Astrocyte (in vitro differentiated cells and primary cell): ENCODE measurements at places on chromosomes 11 and 22.

DNA sequence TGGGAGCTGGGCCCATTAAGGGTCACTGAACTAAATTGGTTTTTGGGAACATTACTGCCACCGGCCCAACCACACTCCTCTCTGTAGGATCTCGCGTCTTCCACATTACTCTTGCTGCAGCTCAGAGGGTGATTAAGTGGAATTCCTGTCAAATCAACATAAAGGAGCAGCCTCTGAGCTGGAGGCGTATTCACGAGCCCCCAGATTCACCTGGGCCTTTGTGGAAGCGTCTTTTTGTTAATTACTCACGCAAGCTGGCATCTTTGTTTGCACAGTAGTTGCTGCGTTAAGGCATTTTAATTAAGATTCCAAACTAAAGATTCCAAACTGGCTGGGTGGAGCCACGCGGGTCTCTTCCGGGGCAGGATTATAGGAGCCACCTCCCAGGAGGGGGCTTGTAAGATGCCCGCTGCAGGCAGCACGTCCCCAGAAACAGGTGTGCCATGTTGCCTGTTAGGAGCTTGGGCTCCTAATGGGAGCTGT is 21.5 kb upstream of the RFPL3 start:
- peak; percentile 3 for DNase-seq

DNA sequence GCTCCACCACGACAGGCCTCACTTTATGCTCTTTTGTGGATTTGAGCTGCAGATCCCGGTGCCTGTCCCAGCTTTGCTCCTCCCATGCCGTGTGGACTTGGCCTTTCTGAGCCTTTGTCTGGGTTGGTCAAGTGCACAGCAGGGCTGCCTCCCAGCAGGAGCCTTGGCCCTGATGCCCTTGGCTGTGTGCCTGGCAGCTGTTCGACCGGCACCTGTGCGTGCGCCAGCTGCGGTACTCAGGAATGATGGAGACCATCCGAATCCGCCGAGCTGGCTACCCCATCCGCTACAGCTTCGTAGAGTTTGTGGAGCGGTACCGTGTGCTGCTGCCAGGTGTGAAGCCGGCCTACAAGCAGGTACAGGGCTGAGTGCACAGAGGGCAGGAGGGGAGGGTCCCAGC is 46.5 kb downstream of the MYO7A start:
- DNase-seq, result no peak

GRCh38 chr11:56473252-56473651 is at the start of gene OR5M3:
OR5M3 (minus strand) TSS chr11:56473352; CDS start chr11:56470497, 2,855 bp downstream.
- DNase-seq, result no peak

DNA sequence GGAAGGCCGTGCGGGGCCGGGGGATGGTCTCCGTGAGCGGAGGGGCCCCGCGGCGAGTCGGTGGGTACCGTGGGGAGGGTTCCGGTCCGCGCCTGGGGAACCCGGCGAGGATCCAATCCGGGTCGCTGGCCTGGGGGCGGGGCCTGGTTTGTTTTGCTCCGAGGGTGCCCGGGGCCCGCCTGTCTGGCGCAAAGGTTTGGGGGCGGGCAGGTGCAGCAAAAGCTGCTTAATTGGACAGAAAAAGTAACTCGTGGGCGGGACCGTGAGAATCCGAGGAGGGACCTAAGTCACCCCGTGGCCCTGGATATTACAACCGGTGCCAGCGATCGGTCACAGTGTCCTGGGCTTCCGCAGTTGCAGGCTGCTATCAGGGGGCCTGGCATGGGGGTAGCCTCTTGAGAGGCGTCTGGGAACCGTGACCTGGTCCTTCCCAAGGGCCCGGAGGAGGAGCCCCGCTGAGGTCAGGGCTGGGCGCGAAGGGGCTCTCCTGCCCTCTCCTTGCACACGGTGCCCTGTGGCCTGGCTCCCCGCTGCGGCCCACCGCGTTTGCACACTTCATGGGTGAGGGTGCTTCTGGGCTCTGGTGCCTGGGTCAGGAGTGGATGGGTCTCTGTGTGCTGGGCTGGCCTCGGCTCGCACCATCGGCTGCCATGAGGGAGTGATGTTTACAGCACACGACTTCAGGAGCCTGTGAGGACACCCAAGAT is 1.4 kb downstream of the PNPLA2 start:
- DNase-seq, result peak; percentile 51

GRCh38 chr11:103662880-103663279 is 373.6 kb upstream of the DDI1 start:
- DNase-seq, result no peak

- no peak for DNase-seq
Observed at GRCh38 chr11:12936200-12936599, 72.9 kb upstream of the RASSF10 start.

DNA sequence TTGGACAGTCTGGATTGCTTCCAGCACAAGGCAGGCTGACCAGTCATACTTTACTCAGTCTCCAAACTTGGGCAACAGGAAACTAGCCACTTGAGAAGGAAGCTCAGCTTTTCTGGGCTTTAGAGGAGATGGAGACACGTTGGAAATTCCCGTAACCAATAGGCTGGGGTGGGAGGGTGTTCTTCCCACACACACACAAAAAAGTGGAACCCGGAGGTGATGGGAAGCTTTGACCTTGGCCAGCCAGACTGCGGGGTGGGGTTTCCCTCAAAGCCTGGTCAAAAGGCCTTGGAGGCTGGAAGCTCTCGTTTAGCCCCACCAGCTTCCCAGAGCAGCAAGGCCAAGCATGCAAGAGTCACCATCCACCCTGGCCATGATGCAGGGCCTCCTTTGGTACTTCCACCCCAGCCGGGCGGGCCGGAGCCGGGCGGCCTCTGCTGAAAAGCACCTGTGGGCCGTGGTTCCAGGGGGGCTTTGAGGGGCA is 126.2 kb downstream of the BCR start:
- peak; percentile 50 for DNase-seq

DNA sequence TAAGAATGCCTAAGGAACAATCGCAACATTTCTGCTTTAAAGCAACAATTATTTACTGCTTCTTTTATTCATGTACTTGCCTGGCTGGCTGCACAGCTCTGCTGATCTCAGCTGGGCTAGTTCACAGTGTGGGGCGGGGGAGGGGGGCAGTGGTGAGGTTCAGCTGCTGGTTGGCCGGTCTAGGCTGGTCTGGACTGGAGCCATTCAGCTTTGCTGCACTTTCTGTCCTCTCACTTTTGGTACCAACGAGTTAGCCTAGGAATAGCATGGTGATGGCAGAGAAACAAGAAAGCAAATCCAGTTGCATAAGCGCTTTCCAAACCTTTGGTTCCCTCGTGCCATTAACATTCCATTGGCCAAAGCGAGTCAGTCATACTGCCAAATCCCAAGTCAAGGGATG is 16.0 kb upstream of the MIF start:
- no peak for DNase-seq

- peak; percentile 52 for DNase-seq
Observed at GRCh38 chr11:100930185-100930778, 199.3 kb downstream of the PGR start.

- DNase-seq, result peak; percentile 47
Observed at GRCh38 chr22:37188901-37189466, 937 bp upstream of the C1QTNF6 start.

DNA sequence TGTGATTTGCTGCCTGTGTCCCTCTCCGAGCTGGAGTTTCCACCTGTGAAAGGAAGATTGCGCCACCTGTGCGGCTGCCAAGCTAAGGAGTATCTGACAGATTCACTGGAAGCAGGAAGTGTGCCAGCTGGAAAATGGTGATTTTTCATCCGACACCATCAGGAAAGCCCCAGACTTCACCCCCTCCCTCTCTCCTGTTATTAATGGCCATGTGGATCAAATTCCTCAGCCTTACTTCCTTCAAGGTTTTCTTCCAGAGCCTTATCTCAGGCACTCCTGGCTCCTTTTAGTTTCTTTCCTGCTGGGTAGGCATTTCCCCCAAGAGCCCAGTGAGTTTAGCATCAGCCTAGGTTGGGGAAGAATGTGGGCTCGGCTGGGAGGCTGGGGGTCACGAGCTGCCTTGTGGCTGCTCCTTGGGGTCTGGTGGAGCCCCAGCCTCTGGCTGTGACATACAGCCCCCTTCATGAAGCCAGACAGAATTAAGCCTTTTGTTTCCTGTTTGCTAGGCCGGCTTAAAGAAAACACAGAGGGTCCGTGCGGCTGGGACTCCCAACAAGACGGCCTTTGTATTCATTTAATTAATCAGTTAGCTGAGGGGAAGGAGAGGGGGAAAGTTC is 37.1 kb downstream of the PKNOX2 start:
- DNase-seq, result peak; percentile 53

DNA sequence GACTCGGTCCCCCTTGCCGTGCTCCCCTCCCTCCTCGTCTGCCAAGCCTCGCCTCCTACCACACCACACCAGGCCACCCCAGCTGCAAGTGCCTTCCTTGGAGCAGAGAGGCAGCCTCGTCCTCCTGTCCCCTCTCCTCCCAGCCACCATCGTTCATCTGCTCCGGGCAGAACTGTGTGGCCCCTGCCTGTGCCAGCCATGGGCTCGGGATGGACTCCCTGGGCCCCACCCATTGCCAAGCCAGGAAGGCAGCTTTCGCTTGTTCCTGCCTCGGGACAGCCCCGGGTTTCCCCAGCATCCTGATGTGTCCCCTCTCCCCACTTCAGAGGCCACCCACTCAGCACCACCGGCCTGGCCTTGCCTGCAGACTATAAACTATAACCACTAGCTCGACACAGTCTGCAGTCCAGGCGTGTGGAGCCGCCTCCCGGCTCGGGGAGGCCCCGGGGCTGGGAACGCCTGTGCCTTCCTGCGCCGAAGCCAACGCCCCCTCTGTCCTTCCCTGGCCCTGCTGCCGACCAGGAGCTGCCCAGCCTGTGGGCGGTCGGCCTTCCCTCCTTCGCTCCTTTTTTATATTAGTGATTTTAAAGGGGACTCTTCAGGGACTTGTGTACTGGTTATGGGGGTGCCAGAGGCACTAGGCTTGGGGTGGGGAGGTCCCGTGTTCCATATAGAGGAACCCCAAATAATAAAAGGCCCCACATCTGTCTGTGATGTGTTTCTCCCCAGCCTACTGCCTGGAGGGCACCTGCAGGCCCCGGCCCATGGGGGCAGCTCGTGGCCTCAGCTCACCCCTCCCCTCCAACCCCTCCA is 29.8 kb downstream of the CAPN1 start:
- DNase-seq, result no peak

DNA sequence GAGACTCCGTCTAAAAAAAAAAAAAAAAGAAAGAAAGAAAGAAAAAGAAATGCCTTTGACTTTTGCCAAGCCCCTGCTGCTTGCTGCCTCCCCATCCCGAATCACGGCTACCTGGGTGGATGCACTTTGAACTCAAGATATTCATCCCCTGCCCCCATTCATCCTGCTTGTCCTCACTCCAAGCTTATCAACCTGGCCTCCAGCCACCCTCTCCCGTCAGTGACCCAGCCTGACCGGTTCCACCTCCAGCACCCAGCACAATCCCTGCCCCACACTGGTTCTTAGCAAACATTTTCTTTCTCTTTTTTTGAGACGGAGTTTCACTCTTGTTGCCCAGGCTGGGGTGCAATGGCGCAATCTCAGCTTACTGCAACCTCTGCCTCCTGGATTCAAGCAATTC is 44.4 kb downstream of the CYTH4 start:
- DNase-seq, result no peak

DNA sequence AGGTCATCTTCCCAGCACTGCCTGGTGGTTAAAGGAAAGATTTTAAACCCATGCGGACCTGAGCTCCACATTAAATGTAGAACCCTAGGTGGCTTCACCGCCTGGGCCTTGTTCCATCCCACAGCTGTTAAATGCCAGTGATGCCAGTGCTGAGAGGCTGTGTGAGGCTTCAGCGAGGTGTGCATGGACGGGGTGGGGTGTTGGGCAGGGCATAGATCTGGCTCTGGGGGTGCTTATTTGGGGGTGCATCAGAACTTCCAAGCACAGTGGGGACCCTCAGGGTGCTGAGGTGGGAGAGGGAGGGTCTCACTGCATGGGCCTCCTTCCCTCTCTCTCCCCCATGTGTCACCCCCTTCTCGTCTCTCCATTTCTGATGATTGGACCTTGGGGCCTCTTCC is 90.1 kb upstream of the B3GAT1 start:
- DNase-seq, result no peak

DNA sequence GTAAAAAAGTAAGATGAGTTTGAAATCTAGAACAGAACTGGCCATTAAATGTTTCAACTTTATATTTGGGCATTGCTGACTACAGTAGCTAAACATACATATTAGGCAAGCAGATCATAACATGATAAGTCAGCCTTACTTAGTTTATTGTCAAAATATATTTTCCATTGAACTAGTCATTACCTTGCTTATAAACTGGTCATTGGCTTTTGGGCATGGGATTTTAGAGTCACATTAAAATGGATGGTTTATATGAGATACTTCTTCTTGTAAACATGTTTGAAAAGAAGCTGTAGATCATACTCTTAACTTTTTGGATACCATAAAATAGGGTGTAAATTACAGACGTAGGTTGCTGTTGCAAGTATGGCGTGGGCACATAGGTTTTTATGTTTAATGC is 2.7 kb downstream of the HIPK3 start:
- no peak for DNase-seq

DNA sequence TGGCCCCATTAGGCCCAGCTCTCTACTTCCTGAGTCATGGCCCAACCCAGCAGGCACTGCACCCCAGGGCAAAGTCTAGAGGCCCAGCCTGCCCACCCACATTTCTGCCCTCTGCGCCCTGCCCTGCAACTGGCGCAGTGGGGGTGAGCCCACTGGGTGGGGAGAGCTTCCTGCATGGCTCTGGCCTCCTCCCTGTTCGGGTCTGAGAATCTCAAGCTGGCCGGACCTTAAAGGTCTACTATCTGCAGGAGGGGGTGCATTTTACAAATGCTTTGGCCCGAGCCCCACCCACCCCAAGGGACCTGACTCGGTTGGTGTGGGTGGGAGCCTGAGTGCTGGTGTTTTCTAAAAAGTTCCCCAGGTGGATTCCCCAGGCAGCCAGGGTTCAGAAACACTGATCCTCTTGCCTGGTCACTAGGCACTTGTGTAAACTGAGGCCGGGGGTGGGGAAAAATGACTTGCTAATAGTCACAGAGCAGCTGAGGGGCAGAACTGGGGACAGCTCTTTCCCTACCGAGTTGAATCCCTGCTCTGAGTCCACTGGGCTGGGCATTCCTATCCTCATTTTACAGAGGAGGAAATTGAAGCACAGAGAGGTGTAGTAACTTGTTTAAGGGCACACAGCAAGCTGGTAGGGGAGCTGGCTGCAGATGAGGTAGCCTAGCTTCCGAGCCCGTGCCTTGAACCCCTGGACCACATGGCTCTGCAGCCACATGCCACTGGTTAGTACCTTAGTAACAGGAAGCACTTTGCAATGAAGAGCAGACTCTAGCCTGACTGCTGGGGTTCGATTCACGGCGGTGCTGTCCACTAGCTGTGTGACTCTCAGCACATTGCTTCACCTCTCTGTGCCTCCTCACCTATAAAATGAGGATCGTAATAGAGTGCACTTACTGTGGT is 36.3 kb downstream of the CD82 start:
- DNase-seq, result no peak
